Pons (tissue), 1 donor: ENCODE measurements at places on chromosomes 2 and 18.

- DNase-seq: no peak
Observed at GRCh38 chr2:240832921-240833494, 13.0 kb upstream of the KIF1A start.

DNA sequence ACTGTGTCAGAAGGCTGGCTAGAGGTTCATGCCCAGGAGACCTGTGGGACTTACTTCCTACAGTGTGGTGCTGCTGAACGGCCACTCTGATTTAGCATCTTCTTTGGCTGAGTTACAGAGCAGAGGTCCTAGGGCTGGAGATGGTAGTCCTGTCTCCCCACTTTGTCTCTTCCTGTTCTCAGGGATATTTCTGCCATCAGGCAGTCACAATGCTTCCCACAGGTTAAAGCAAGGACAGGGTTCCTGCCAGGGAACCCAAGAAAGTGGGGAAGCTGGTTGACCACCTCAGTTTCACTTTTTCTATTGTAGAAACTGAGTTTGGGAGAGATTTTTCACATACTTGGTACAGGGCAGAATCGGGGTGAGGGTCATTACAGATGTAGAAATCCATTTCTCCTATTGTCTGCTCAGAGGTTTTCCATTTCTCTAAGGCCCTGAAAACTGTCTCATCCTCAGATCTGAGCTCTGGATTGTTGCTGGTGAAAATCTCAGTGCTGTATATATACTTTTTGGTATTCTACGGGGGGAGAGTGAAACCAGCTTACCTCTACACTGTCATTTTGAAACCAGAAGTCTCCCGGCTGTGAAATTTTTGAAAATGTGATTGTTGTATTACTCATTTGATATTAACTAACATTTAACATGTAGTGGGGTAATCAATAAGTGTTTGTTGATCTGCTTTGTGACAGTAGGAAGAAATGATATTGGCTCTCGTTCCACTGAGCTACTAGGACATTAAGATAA, 37.0 kb upstream of the MEP1B start:
- no peak for DNase-seq

DNA sequence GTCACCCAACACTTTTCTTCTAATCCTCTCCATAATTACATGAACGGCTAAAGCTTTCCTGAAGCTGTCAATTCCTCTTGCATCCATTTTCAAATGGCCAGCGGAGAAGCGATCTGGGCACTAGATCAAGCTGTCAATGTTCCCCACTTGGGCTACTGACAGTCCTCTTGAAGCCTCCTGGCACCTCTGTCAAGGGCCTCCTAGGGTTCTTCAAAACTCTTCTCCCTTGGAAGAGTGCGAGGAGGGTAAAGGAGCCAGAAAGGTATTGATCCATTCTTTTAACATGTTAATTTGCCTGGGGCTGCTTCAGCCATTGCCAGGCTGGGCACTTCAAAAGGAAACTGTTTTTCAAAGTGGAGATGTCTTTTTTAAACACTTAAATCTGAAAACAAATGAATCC, 19.8 kb downstream of the EPHA4 start:
- no peak for DNase-seq

GRCh38 chr18:35324926-35325655, 19.1 kb downstream of the ZNF24 start:
- no peak for DNase-seq

- DNase-seq: peak; percentile 91
Observed at GRCh38 chr2:190637903-190638618, 10.8 kb upstream of the NAB1 start.

DNA sequence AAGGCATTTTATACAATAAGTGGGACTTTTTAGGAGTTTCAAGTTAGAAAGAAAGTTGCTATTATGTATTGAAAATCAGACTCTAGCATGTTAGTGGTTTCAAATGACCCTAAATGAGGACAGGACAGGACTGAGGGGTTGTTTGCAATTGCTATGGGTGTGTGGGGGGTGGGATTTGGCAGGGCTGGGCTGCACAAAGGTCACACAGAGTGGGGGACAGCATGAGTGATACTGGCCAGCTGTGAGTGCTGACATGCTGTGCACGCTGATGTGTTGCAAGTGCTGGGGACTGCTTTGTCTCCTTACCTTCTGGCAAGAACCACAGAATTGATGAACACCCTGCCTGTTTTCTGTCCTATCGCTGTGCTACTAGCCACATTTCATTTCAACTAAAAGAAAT, 29.8 kb downstream of the RNMT start:
- no peak for DNase-seq

- DNase-seq: no peak
Observed at GRCh38 chr2:69847068-69847828, 17.8 kb downstream of the GMCL1 start.

DNA sequence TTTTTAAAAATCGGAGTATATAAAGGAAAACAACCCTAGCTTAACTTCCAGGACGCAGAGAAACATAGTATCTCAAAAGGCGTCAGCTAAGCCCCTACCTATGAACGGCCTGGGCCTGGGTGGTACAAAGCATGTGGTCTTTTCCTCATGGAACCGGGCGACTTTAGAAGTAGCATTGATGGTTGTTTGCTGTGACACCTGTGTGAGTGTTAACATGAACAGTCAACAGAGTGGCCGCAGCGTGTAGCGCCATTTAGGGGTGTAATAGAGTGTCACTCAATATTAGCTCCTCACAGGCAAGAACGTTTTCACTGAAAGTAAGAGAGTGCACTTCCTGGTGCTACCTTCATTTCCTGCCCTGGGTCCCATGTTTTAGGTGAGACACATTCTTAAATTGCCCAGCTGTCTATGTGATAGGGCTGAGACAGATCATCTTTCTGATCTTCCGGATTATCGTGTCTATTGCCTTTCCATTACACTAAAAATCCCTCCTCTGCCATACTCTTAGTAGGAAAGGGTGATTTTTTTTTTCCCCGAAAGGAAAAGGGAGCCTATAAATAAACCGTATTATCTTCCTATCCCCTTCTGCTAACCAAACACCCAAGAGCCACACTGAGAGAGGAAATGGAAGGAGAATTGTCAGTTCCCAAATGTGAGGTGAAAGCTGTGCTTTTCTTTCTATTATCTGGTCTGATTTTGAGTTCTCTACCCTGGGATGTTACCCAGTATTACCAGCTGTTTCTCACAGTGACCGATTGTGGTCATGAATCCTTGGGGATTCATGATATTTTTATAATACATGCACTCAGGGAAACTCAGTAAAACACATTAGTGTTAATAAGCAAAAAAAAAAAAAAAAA, 1.3 kb downstream of the GORASP2 start:
- DNase-seq: peak; percentile 27

DNA sequence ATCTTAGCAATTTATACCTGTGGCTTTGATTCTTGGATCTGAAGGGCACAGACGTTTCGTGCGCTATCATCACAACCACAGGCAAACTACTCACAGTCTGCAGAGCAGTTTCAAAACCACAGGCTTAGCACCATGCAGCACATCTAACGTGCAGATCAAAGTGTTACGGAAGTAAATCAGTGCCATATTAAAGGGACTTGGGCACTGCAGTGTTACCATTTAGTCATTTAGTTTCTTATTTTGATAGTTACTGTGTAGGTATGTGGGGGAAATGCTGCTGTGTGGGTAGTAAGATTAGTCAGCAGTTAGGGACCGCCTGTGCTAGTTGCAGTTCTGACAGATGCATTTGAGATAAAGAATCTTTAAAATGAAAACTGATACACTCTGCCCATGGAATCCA, 384.0 kb downstream of the NBAS start:
- no peak for DNase-seq

GRCh38 chr2:230658577-230658876, 54.1 kb upstream of the CAB39 start:
- no peak for DNase-seq

- no peak for DNase-seq
Observed at GRCh38 chr2:19812166-19812565, 89.6 kb downstream of the TTC32 start.

GRCh38 chr2:229922449-229923386, at the start of gene FBXO36:
Gene FBXO36, plus strand, starts transcription at chr2:229922503. Its CDS starts 11 bp downstream, at chr2:229922514.
- DNase-seq: peak; percentile 11

- DNase-seq: no peak
Observed at GRCh38 chr2:61414674-61415073, 56.2 kb downstream of the USP34 start.

GRCh38 chr2:63814114-63814513, 27.6 kb upstream of the UGP2 start:
- no peak for DNase-seq

DNA sequence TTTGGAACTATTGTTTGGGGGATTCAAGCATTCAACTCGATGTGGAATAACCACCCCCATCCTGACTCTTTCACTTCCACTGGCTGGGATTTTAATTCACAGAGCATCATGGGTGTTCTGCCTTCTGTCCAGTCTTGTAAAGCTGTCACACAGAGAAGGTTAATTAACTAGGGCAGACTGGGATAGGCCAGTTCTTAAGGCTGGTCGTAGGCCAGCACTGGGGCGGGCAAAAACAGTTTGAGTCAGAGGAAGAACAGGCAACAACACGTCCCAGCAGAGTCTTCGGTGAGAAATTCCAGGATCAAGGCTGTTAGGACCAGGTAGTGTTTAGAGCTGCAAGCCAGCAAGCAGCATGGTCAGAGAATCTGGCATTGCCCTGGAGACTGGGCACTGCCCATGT, 4.0 kb upstream of the RNF152 start:
- DNase-seq: no peak

DNA sequence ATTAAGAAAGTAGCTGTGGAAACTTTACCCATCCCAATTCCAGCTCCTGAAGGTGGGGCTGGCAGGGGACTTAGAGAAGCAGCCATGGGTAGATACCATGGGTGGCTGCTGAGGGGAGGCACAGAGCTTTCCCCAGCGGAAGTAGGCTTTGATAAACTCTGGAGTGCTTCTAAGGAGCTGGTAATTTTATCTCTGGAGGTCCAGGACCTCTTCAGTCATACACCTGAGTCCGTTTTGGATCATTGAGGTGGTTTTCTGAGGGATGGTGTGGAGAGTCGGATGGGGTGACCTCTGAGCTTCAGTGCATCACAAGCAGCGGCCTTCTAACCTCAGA, 36.7 kb upstream of the BMP10 start:
- no peak for DNase-seq

DNA sequence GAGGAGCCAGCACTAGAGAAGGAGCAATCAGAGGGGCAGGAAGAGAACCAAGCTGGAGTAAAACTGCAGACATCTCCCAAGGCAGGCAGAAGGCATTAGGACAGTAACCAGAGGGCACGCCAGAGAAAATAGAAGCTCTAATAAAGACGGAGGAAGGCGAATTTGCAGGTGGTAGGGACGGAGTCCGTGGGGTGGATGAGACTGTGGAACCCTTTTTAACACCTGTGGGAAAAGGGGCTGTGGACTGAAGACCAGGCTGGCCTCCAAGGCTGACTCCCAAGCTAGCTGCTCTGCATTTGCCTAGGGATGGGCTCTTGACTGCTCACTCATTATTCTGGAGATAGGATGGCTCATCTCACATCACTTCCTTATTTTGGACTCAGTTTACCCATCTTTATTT, 49.5 kb downstream of the SLC4A1AP start:
- DNase-seq: no peak

- peak; percentile 90 for DNase-seq
Observed at GRCh38 chr2:144510294-144510991, 9.5 kb downstream of the ZEB2 start.

GRCh38 chr2:224022486-224022885, 16.6 kb downstream of the SERPINE2 start:
- no peak for DNase-seq

DNA sequence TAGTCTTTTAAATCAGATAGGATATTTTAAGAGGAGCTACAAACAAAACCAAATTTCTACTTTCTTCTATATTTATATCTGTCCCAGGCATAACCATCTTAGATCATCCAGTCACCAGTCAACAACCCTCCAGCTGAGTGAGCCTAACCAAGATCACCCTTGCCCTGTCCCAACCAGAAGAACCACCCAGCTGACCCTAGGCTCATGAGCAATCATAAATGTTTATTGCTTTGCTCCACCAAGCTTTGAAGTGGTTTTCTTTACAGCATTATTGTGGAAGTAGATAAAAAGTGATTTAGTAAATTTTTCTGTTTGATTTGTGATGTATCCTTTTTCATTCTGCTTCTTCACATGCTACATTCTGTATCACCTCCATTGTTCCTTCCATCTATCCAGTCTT, 167.2 kb upstream of the PIEZO2 start:
- DNase-seq: no peak

DNA sequence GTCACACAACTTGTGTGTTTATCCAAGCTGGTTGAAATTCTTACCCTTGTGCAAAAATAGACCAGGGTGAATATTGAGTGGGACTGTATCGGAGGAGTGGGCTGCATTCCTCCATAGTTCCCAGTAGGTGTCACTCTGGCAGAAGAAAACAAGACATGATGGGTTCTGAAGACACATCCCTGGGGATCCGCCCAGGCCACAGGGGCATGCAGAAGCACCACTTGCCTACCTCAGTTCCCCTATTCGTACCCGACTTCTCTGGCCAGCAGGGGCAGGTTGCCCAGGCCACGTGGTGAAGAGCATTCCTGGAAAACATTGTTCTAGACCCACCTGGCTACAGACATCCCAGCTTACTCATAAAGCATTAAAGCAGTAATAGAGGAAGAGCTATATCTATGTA, 168.2 kb downstream of the FAM210A start:
- DNase-seq: peak; percentile 90

- no peak for DNase-seq
Observed at GRCh38 chr2:135974036-135974435, 11.4 kb downstream of the DARS1 start.

GRCh38 chr2:105553538-105554196, 154.8 kb upstream of the FHL2 start:
- no peak for DNase-seq

DNA sequence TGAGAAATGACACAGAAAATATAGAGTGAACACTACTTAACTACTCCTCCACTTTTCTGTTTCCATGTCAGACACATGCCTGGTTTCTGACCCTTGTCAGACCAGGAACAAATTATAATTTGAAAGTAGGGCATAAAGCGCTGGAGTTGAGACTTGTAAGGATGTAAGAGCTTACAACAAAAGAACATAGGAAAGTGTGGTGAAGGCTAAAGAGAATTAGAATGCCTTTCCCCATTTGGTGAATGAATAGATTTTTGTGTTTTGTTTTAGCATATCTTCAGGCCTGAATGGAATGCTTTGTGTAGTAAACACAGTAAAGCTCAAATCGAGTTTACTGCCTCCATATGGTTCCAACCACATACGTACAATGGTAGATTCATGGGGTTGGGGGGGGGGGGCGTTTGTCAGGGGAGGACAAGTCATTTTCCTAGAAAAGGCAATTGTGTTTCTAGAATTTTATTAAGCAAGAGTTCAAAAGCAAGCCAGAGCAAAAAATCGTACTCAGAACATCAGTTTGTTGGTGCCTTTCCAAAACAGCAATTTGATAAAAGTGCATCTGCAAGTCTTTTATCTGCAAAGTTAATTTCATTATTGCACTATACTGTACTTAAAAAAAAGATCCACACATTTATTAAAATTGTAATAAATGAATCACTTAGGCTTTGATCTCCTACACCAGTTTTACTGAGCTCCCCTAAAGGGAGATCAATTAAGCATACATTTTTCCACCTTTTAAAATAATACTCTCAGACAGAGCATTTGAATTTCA, 30.9 kb downstream of the NRXN1 start:
- DNase-seq: peak; percentile 98

DNA sequence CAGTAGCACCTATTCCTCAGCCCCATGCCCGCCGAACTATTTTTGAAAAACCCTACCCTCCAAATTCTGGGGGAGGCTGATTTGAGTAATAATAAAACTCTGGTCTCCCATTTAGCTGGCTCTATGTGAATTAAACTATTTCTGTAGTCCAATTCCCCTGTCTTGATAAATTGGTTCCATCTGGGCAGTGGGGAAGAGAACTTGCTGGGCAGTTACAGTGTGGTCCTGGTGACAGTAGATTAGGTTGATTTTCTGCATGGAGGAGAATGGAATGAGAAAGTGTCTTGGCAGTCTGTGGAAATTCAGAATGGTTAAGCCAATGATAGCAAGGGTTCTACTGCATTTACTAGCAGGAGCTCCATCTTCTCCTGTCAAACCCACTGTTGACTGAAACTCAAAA, 95.0 kb downstream of the SPP2 start:
- no peak for DNase-seq
